ENCODE measurements at places on chromosomes 6 and 20.
A peak's percentile ranks its signal among the peaks of the same experiment; 100 is the strongest.

GRCh38 chr6:4641461-4641860, 134.7 kb upstream of the CDYL start:
- DNase-seq = no peak

- no peak for DNase-seq
Measured at GRCh38 chr6:25253351-25253750, 25.8 kb upstream of the CARMIL1 start.

- no peak for DNase-seq
Measured at GRCh38 chr6:23173234-23173633, 603.9 kb downstream of the HDGFL1 start.

DNA sequence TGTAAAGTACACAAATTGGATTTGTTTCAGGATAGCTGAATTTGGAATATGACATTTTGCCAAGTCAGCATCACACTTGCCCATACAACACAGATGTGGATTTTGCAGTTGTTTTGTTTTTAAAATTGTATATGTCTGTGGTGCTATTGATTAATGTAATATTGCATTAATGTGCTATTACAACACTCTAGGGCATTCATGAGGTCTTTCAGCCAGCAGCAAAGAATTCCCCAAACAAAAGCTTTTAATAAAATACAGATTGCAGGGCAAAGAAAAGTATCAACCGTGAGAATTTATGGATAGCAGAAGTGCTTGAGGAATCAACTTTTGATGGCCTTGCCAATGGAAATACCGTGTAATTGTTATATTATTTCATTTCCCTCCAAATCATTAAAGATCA, 144.9 kb downstream of the AIG1 start:
- no peak for DNase-seq

GRCh38 chr6:97440590-97441176, 157.7 kb upstream of the MMS22L start:
- DNase-seq = peak; percentile 2

GRCh38 chr6:15441981-15442380, 196.1 kb downstream of the JARID2 start:
- no peak for DNase-seq

DNA sequence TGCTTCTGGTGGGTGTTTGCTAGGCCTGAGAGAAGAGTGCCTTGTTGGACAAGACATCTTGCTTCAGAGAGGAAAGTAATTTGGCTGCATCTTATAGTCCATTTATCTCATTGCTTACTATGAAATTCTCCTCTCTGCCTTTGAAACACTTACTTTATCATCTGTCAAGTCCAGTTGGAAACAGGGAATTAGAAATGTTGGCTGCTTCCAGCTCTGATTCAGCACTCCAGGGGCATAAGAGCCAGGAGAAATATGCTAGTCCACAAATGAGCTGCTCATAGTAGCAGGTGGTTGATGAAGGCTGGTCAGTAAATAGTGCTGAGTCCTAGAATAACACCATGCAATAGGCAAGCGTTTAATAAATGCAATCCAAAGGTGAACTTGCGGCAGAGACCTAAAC, 227.1 kb downstream of the SLC35F1 start:
- no peak for DNase-seq

GRCh38 chr6:161792851-161793493, 519.1 kb upstream of the AGPAT4 start:
- DNase-seq = no peak

GRCh38 chr6:2843138-2843740, 1.6 kb upstream of the SERPINB1 start:
- DNase-seq = no peak

- no peak for DNase-seq
Measured at GRCh38 chr6:47159763-47160162, 117.6 kb upstream of the ADGRF1 start.

GRCh38 chr6:74479420-74479819, 726.4 kb downstream of the COL12A1 start:
- DNase-seq = no peak

DNA sequence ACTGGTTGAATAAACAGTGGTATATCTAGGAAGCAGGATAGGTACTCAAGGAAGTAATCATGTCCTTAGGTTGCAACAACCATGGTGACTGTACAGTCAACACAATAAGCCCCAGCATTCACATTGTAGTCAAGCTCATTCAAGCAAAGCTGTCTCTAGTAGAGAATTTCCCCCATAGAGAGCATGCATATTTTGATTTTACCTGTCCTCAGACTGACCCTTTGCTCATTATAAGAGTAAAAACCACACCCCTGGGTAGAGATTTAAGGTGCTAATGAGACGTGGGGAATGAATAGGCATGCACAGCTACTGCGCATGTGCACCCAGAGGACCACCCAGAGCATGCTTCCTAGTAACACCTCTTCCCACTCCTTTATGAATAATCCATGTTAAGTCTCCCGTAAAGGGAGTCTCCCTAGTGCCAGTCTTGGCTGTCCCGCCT, 6.1 kb upstream of the RNF8 start:
- DNase-seq = no peak

GRCh38 chr20:59153355-59153681, 10.3 kb upstream of the ZNF831 start:
- no peak for DNase-seq

DNA sequence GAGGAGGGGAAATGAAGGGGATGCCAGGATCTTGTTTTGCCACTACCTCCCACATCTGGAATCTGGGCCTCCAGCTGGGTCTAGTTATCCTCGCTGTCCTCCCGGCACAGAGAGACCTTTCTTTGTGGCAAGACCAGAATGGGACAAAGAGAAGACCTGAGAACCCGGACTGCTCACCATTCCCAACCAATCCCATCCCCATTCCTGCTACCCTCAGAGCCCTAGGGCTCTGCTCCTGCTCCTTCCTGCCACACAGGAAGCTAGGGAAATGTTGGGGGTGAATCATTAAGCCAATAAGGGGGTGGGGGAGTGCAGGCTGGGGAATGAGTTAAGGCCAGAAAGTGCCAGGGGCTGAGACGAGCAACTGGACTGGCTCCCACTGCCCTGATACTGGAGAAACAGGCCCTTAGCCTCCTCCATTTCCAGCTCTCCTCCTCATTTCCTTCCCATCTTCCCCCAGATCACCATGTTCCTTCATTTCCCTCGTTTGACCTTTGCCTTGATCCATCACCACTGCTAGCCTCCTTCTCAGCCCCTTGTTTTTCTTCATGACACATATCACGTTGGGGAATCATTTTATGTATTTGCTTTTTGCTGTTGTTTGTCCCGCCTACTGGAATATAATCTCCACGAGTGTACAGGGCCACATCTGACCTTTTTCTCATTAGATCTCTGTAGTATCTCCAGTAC, 4.6 kb upstream of the IER3 start:
- no peak for DNase-seq

DNA sequence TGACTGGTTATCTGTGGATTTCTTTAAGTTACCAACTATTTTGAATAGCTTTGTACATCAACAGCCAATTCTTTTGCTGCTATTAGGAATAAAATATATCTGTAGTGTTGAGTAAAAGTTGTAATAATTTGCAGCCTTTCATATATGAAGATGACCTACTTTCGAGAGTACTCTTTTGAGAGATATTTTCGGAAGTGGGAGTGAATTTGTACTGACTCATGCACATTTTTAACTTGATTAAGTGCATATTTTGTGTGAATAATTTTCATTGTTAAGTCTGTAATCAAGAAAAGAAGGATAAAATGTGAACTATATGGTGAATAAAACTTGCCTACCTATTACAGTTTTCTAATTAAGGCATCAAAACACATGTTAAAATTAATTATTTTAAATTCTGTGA, 51.9 kb downstream of the L3MBTL3 start:
- no peak for DNase-seq

- peak; percentile 81 for DNase-seq
Measured at GRCh38 chr6:73675466-73676098, 20.4 kb upstream of the CD109 start.

DNA sequence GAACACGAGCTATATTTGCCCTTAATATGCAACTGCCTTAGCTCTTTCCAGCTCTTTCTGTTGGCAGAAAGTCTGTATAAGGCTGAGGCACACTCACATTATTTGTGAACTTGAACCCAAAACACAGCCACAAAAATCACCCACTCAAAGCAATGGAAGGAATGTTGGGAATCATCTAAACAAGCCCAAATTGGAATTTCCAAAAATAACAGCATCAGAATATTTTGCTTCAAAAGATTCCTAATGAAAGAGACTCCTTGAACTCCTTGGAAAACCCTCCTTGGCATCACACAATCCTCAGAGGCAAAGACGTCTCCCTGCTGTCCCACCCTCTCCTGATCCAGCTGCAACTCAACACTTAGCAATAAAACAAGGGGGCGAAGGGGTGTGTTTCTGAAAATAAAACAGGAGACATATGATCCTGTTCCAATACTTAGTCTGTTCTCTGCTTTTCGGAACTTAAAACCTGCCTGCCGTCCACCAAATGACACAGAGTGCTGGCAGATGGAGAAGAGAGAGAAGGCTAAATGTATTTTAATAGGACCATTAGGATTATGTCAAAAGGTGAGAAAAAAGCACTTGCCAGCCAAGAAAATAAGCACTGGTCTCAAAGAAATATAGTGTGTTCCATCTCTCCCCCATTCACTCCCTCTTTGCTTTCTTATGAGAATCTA, 320.7 kb upstream of the JARID2 start:
- no peak for DNase-seq

- no peak for DNase-seq
Measured at GRCh38 chr6:110776413-110776812, 38.9 kb downstream of the CDK19 start.

DNA sequence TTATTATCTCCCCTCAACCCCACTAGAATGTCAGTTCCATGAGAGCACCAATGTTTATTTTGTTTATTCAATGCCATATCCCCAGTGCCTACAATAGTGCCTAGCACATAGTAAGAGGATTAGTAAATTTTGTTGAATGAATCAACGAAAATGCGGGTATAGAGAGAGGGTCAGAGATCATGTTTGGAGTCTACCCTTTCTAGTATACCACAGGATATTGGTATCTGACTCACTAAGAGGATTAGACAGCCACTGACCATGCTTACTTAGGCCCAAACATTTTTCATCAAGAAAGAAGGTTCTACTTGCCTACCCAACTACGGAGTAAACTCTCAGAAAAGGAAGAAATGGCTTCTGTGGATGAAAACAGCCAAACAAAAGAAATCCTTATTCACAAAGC, 356.8 kb downstream of the BTBD9 start:
- DNase-seq = no peak

DNA sequence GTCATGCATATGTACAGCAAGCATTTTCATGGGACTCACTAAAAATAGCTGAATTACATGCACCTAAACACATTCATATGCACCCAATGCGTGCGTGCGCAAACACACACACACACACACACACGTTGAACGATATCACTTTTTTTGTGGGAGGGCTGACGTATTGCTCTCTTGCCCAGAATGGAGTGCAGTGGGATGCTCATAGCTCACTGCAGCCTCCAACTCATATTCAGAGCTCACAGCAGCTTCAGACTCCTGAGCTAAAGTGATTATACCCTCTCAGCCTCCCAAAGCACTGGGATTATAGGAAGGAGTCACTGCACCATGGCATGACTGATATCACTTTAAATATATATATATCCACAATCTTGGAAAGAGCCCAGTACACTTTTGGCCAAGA, 620.4 kb upstream of the MANEA start:
- peak; percentile 1 for DNase-seq

GRCh38 chr6:111810294-111811131, 62.7 kb downstream of the FYN start:
- DNase-seq = no peak

DNA sequence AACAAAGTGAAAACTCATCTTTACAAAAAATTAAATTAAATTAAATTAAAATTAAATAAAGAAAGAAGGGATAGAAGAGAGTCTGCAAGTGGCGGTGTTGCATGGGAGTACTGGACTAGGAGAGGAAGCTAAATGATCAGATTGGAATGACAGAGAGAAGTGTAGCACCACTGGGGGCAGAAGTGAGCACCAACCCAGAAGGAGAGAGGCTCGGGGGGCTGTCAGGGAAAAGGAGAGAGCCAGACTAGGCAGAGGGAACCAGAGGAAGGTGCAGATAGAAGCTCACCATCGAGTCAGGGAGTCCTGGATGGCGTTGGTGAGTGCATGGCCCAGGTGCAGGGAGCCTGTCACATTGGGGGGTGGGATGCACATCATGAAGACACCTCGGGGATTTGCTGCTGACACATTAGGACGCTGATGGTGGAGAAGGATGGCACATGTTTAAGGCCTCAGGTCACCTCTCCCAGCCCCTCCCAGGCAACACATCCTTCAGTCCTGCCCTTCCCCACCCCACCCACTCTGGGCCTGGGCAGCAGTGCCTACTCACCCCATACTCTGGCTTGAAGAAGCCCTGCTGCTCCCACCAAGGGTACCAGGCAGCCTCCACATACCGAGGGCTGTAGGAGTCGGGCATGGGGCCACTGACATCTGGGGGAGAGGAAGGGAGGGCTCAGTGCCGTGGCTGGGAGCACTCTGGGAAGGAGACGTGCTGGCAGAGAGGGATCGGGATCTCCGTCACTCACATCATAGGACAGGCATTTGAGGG, 4.0 kb downstream of the VARS1 start:
- DNase-seq = peak; percentile 52

- DNase-seq = no peak
Measured at GRCh38 chr20:62764156-62764935, 31.9 kb upstream of the MRGBP start.

DNA sequence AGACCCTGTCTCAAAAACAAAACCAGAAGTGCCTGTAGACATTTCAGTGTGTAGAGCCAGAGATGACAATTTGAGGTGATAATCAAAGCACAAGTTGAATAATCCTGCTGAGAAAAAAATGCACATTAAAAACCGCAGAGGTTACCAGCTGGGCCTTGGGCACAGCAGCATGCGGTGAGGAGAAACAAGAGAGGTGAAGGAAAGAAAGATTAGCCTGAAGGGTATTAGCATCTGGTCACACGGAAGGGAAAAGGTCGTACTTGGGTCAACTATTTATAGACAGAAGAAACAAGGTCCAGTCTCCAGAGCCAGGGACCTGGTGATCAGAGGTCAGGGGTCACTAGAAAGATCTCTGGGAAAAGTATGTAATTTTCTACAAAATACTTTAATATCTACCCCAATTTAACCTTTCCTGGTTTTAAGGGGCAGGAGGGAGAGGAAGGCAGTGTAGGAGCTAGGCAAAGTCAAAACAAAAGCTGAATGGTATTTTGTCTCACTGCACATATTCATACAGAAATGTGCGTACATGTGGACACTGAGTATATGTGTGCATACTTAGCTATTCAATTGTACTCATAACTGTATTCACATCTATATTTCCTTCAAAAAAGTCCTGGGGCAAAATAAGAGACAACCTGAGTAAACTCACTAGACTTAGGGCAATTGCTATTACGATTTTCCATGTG, 10.1 kb downstream of the MAP7 start:
- DNase-seq = no peak

DNA sequence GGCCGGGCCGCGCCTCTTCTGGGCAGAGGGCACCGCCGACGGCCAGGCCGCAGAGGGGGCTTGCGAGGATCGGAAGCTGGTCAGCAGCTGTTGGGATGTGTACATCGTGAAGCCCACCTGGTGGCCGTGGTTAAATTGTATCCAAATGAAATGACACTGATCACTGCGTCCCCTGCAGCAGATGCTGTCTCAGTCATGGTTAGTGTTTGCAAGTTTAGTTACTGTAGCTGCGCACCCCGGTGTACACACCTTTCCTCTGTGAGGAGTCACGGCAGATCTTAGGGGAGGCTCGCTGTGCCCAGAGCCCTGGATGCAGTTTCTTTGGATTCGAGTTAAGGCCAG, 653 bp downstream of the NAA20 start:
- peak; percentile 62 for DNase-seq

Measured in erythroblast (primary cell).